ENCODE measurements at places on chromosomes 5 and 9.

DNA sequence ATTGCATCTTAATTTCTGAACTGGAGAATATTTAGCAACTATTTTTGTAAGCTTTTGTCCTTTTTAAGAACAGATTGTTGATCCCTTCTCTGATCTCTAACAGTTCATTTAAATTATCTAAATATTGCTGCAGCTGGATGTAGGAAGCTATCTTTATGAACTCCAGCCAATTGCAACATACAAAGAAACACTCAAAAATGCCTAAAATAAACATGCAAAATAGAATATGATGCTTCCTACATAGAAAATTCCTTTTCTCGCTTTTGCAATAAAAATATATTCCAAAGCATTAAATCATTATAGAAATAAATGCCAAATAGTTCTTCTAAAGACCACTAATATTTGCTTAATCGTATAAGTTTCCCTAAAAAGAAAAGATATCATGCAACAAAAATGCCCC, 218.6 kb downstream of the LURAP1L start:
- no peak for ATAC-seq

DNA sequence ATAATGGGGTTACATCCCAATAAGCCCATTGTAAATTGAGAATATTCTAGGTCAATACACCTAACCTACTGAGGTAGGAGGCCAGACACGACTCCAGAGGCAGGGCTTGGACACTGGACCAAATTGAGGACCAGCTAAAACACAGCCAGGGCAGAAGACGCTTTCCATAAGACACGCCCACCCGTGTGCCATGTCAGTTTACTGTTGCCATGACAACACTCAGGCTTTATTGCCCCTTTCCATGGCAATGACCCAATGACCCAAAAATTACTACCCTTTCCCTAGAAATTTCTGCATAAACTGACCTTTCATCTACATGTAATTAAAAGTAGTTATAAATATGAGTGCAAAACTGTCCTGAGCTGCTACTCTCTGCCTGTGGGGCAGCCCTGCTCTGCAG, 31.5 kb downstream of the SLC22A4 start:
- ATAC-seq = no peak

GRCh38 chr5:55918087-55919035, 67.2 kb downstream of the IL31RA start:
- peak; percentile 92 for ATAC-seq

DNA sequence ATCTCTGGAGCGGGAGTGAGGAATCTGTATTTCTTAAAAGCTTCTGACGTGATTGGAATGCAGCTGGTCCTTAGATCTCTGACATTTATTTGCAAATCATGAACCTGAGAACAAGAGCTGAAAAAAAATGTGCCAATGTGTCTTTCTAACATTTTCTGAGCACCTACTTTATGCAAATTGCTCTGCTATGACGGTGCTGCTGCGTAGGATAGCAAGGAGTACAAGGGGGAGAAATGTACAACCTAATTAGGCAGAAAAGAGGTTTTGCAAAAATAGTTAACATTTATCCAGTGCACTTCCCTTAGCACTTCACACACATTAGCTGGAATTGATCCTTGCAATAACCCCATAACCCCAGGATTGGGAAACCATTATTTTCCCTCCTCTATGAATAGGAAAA, 357.5 kb downstream of the TLE4 start:
- no peak for ATAC-seq

GRCh38 chr5:161287436-161287835, 259.1 kb downstream of the GABRB2 start:
- no peak for ATAC-seq

- ATAC-seq = no peak
These were observed 43.3 kb upstream of the ALDH1A1 start for GRCh38 chr9:72996114-72996513.

DNA sequence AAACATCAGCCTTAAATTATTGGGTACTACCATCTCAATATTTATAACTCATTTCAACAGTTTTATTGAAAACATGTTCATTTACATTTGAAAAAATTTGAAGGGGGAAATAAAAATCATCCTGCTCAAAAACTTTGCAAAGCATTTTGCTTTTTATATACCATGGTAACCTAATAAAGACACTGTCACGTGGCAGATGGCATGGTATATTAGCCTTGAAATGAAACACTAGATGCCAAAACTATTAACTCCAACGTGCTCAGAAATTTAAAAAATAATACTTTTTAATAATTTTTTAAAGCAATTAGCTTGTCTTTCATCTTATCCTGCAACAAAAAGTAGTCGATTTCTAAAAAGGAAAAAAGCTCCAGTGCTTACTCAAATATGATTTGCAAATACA, 88.6 kb upstream of the NFIB start:
- ATAC-seq = no peak

DNA sequence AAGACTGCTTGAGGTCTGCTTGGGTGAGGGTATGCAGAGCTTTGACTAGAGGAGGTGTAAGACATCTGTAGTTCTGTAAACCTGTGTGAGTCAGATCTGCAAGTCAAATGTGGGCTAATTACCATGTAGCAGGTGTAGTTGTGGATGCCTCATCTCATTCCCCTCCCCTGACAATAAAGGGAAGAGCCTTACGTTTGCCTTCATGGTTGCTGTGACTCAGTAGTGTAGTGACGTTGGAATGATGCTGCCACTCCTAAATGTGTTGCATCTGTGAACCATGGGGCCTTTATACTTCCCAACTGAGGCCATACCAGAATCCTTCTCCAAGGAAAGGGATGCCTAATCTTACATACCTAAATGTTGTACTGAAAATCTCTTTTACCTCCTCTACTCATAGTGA, 26.0 kb downstream of the PRDM6 start:
- ATAC-seq = no peak

DNA sequence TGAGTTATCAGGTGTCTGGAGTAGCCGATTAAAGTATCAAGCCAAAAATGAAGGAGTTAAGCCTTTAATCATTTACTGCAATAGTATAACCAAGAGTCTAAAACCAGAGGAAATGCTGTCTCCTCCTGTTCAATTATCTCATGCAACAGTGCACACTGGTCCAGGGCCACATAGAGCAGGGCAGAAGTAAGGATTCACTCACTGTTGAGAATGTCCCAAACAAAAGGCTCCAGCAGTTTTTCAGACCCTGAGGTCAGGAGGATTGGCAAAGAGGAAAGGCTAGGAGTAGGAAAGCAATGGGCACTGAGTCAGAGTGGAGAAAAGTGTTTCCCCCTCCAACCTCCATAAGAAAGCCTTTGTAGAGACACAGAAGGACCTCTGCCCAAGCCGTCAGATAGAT, 168.2 kb downstream of the RNF180 start:
- no peak for ATAC-seq
